Activated gamma-delta T cell treated with anti-CD3 and anti-CD28 coated beads, Interleukin-2, amount 50 U/mL, for 16 hours (primary cell): ENCODE measurements at places on chromosomes 3 and 15.

DNA sequence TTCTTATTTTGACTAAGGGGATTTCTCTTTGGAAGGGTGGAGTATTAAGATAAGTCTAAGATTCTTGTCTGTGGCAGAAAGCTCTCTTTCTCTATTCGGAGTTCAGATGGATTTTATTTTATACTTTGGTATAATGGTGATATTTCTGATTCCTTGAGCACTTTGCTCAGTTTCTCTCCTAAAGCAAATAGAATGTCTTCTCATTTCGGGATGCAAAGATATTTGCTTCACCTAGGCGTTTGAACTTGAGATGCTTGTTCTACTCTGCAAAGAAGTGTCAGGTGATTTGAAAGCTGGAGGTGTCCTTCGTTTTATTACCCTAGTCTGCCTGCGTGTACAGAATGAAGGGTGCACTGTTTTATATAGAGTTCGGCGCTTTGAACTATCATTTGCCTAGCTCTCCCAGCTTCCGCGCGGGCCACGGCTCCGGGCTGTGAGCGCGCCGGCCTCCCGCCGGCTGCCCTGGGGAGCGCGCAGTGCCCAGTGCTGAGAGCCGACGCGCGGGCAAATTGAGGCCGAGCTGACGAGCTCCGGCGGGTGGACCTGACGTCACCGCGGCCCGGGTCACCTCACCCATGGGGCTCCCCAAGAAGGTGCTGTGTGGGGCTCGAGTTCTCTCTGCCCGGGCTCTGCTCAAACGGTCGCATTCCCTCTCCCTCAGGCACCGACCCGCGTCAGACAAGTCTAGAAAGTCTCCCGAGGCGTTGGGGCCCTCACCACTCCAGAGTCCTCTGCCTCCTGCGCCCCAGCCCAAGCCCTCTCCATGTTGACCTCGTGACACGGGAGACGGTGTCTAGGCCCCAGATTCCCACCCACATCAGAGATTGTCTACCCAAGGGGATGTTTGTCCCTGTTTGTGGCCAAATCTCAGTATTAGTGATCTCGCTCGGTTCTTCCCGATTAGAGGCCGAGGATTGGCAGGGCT, 7.5 kb downstream of the SOX2 start:
- no peak for DNase-seq

DNA sequence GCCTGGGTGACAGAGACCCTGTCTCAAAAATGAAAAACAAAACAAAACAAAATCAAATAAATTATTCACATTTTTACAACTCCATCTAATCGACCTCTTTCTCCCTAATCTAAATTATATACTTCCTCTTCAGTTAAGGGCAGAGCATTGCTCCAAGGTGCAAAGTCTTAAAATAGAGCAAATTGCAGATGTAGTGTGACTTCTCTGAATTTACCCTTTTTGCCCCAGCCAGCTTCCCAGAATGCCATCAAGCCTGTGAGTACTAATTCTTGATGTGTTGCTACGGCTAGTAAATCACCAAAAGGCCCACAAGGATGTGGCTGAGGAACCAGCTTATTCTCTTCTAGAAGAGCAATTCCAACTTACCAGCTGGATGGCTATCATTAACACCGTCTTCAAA, 53.4 kb upstream of the PPIB start:
- no peak for DNase-seq

DNA sequence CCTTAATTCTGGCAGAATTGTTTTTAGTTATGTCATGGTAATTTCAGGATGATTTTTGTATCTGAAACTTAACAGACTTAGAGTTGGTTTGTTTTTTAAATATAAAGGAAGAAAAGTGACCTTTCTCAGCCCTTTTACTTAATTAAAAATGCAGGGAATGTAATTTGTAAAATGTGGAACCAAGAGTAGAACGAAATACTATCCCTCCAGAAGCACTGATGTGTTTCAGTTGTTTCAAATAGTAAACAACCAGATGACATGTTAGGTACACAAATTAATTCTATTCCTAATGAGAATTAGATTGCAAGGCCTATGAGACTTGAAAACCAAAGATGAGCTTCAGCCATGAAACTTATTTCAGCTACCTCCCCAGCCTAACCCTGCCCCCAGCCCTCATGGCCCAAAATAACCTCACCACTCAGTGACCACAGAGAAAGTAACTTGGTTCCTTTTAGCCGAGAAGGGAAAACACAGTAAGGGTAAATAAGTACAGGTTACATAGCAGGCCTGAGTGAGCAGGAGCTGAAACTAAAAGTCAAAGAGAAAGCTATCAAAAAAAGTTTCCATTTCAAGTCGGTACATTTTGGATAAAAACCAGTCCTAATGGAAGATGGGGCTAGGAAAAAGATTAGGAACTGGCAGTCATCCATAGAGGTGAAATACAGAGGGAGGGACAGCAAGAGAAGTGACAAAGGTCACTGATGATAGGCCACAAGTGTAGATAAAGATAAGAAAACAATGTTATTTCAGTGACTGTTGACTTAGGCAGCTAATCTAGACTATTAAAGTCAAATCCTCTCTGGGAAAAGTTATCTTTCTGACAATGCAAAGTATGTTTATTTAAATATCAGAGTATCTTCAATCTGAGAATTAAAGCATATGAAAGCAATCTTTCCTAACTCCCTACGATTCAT, 23.2 kb downstream of the SENP8 start:
- DNase-seq, result no peak

DNA sequence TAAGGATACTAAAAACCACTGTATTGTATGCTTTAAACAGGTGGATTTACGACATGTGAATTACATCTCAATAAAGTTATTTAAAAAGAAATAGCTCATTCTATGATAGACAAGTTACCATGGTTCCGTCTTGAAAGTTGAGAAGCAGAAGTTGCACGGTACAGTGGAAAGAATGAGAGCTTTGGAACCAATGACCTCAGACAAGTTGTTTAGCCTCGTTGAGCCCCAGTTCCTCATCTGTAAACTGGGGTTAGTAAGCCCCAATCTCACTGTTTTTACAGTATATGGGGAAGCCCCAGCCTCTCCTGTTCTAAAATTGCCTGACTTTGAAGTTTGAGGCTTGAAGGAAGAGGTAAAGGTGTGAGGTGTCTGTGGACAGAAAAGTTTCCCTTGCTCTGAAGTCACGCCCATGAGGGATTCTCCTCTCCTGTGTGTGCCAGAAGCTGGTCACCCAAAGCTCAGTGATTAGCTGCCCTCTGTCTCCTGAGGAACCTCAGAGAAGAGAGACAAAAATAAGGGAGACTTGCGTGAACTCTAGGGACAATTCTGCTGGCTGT, 10.0 kb downstream of the CRYGS start:
- DNase-seq, result peak; percentile 25

DNA sequence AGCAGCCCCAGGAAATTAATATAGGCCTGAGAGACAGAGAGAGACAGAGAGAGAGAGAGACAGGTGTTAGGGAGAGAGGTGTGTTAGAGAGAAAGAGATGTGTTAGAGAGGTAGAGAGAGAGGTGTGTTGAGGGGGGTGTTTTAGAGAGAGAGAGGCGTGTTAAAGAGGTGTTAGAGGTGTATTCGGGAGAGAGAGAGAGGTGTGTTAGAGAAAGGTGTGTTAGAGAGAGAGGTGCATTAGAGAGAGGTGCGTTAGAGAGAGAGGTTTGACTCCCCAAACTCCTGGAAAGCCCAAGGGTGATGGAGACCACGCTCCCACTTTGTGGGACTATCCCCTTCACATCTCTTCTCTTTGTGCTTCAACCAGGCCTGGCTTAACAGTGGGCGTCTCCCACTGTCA, 95.5 kb downstream of the CACNA2D3 start:
- DNase-seq, result no peak

DNA sequence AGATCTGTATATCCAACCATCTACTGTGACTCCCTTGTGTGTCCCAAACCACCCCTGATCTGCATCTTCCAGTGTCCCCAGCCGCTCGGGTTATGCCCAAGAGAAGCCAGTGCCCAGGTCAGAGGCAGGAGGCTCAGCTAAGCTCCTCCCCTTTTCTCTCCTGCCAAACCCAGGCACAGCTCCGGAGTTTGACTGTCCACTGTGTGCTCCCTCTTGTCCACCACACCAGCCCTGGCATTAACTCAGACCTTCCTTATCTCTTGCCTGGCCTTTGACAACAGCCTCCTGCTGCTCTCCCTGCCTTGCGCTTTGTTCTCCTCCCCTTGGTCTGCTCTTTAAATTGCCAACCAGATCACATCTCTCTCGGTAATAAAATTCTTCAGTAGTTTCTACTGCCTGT, 39.3 kb downstream of the DGKG start:
- no peak for DNase-seq

GRCh38 chr3:8773941-8774542, 4.6 kb upstream of the OXTR start:
- no peak for DNase-seq

DNA sequence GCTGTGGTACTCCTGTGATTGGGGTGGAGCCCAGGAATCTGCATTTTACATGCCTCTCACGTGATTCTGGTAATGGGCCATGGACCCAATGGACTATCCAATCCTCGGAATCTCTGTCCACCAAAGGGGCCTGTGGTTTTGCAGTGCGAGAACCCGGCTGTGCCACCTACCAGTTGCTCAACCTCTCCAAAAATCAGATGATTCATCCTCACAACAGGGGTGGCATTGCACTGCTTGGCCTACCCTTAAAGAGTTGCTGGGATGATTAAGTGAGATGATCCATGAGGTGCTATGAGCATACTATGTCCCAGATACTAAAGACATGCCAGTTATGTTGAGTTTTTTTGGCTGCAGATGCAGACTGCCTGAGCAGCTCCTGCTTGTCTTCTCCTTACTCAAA, 5.1 kb downstream of the ANP32A start:
- no peak for DNase-seq

- no peak for DNase-seq
Observed at GRCh38 chr15:89021224-89021623, 67.0 kb upstream of the ABHD2 start.

DNA sequence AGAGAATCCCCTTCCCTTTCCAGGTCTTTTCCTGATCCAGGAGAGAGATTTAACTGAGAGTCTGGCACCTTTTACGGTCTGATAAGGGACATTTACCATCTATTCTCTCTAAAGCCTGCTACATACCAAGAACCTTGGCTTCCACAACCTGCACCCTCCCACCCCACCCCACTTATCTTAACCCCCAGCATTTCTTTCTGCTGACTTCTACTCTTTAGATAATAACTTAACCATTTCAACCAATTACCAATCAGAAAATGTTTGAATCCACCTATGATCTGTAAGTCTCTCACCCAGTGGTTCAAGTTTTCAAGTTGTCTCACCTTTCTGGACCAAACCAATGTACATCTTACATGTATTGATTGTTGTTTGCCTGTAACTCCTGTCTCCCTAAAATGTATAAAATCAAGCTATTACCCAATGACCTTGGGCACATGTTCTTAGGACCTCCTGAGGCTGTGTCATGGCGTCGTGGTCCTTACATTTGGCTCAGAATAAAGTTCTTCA, 74.0 kb downstream of the MCF2L2 start:
- no peak for DNase-seq

DNA sequence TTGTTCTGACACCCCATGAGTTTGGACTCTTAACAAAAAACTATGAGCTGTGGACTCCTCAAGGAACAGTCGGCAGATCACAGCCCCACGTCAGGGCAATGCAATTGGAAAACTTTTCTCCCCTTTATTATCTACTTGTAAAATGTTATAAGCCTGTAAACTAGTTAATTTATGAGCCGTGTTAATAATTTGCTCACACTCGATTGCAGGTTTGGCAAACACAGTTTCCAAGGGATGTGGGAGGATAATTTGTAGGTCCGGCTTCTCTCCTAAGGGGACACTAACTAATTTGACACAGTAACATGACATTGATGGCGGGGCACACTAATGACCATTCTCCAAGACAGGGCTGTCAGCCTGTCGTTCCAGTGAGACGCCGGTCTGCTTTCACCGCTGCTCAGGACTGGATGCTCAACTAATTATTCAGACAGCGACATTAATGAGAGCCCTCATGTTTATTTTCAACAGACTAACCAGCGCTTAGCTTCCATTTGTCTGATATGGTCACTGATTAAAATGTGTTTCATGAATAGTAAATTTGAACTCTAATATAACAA, 222.1 kb downstream of the FOXP1 start:
- DNase-seq, result no peak

DNA sequence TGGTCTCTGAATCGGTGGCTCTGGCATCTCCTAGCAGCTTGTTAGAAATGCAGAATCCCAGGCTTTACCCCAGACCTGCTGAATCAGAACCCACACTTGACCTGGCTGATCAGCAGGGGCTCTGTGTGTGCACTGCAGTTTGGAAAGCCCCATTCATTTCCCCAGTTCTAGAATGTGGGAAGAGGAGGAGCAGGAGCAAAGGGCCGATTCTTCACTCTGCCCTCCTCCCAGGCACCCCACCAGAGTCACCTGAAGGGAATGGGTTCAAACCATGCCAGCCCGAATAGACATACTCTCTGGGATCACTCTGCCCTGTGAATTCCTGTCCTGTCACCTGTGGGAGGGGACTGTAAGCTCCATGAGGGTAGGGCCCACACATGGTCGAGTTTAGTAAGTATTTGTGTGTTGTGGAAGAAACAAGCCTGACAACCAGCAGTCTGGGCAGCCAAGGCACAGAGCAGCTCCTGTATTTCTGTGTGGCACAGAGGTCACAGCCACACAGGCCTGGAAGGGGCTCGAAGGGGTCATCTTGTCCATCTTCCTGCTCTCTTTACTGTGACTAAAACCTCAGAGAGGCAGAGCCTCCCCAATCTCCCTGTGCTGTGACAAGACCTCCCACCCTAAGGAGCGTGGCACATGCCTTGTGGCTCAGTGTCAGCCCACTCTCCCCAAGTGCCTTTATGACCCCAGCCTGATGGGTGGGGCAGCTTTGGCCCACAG, 29.0 kb upstream of the HHATL start:
- no peak for DNase-seq

DNA sequence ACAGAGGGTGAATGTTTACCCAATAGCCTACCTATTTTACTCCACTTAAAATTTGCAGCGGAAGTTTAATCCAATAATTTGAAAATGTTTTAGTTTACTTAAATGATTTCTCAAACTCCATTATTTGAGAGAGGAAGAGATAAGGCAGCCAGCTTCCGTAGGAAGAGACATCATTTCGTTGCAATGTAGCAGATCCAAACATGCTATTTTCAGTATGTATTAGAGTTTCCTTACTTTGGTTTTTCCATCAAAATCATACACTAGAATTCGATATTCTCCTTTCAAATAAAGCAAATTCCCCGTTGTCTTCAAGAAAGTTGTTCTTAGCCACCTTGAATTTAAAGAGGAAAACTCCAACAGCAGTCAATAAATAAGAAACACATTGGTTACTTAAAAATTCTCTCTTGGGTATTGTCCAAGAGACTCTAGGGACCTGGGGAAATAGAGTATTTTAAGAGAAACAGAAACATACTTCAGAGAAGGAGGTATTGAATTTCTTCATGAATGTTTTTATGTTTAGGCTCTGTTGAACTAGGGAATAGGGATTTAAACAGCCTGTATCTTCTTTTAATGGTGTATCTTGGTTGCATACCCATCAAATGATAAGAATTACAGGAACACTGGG, 324.5 kb upstream of the GBE1 start:
- no peak for DNase-seq

DNA sequence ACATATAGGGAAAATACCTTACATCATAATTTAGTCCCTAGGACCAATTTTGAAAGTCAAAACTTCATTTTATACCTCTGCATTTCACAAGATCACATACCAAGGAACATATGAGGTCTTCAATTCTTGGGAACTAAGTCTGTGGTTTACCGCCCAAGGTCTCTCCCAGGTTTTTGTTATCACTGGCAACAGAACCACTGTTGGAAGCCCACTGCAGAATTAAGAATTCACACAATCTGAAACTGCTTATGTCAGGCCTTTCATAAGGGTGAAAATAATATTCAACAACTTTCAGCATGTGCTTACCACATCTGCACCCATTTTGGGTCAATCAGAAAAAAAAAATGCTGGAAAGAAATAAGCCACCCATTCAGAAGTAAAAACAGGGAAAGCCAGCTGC, 107.2 kb upstream of the MME start:
- no peak for DNase-seq

- DNase-seq, result no peak
Observed at GRCh38 chr3:194773771-194774455, 88.2 kb downstream of the FAM43A start.
